ENCODE measurements at places on chromosomes 2 and 18.

DNA sequence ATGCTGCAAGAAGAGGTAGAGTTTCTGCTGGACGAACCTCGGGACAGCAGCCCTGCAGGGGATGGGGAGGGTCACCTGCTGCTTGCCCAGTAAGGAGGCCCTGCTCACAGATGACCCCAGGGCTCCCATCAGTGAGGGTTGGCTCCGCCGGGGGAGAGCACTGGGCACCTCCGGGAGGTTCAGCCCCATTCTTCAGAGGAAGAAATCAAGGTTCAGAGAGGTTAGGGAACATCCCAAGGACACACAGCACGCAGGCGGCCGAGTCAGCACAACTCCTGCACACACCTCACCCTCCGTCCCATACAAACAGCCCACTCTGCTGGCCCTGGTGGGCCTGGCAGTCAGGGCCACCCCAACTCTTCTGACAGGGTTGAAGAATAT lies 11.7 kb upstream of the CCDC74B start:
- peak; percentile 9 for DNase-seq

DNA sequence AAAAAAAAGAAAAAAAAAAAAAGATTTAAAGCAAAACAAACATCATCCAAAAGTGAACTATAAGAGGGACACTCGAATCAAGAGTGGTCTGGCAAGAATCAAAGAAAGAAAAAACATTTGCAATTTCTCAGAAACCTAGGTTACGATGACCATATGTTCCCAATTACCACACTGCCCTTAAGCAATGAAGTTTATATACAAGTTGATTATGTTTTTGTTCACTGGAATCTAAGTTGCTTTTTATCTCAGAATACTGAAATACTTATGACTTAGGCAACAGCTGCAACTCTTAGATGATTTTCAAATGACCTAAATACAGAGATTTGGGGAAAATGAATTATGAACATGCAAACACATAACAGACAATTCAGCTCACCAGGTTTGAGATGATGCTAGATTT lies 597.1 kb upstream of the CHAC2 start:
- no peak for DNase-seq

GRCh38 chr2:136486115-136486514 lies 279.2 kb upstream of the THSD7B start:
- no peak for DNase-seq

GRCh38 chr2:24912523-24912922 lies 7.5 kb downstream of the ADCY3 start:
- DNase-seq, result no peak

DNA sequence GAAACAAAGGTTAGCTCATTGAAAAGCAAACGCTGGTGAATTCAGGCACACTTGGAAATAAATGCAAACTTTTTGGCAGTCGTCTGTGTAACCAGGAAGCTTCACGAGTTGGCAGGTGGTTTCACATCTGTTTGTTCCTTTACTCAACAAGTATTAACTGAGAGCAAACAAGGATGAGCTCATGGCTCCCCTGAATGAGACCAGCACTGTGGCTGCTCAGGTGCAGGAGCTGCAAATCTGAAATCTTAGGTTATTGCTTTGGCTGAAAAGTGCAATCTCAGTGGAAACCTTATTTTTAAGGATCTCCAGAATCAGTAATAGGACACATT lies 46.3 kb downstream of the SH3RF3 start:
- DNase-seq, result no peak

- DNase-seq, result no peak
Measured at GRCh38 chr18:77263466-77263763, 13.8 kb downstream of the GALR1 start.

DNA sequence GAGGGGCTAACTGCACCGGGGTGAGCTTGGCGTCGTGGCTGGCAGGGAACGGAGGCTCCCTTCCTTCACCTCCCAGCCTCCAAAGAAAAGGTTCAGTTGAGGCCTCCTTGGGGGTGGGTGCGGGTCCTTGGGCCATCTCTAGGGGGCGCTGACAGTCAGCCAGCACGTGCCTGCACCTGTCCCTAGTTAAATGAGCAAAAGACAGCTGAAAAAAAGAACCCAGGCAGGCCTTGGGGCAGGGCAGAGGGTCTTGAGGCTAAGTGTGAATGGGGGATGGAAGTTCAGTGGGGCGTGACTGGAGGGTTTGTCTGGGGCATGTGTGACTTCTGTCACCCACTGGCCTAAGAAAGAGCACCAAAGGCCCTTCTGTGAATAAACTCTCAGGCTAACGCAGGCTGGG lies 56.4 kb downstream of the ZFP36L2 start:
- DNase-seq, result no peak

DNA sequence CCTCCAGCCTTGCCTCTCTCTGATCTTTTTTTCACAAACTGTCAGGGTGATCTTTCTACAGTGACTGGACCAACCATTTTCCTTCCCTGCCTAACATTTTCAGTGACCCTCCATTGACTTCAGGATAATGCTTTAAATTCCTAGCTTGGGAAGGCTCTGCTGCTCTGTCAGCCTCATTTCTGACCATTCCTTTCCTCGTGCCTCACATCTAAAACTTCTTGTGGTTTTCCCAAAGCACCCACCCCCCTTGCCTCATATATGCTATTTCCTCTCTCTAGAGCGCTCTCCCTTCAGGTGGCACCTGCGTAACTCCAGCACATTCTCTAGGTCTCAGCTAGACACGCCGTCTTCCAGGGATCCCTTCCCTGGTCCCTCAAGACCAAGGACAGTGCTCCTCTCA lies 37.2 kb downstream of the DRC1 start:
- no peak for DNase-seq

DNA sequence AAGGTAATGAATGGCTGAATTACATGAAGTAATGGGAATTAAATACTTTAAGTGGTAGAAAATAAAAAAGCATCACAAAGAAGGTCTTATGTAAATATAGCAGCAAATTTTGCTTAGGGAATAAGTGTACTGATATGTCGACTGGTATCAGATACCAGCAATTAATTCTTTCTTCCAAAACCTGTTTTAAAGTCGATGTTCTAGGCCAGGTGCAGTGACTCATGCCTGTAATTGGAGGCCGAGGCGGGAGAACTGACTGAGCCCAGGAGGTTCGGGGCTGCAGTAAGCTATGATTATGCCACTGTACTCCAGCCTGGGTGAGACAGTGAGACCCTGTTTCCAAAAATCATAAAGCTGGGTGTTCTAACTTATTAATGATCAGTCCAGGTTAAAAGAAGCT lies 30.3 kb downstream of the SP3 start:
- no peak for DNase-seq

- DNase-seq, result no peak
Measured at GRCh38 chr2:122535960-122536505, 780.6 kb downstream of the TSN start.

DNA sequence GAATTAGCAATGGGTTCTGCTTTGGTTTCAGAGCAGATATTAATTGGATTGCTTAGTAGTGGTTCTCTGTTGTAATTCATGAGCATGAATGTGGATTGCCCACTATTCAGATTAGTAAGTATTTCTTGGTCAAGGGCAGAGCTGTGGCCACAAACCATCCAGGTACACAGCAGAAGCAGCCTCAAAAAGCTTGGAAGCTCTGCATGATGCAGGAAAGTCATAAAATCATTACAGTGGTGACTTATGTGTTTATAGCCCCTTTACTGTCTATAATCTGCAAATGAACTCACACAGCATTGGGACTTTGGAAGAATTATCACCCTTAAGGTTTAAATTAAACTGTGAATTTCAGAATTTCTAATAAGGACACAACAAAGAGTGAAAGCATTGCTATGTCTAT lies 1.9 kb upstream of the UGT1A1 start:
- no peak for DNase-seq

GRCh38 chr2:211161236-211161635 lies 604.8 kb downstream of the CPS1 start:
- DNase-seq, result no peak

Data from left cardiac atrium (tissue), 4 donors.